ENCODE measurements at places on chromosomes 6 and 20.

DNA sequence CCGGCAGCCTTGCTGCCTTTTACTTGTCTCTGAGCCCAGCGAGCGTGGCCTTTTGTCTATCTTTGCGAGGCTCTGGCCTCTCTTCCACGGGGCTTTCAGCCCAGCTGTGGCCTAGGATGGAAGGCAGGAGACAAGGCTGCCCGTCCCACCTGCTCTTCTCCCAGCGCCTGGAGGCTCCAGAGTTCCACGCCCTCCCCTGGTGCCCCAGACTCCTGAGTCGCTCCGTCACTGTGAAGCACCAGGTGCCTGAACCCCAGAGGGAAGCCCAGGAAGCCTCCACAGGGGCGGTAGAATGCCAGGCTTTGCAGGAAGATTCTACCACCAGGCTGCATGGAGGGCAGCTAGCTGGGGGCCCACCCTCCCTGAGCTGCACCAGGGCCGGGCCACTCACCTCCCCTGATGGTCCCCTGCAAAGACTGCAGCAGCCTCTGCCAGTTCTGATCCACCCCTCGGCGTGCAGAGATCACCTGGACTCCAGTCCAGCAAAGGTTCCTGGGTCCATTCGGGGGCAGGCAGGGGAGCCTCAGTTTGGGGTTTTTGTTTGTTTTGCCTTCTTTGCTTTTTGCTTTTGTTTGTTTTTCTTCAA is 384.6 kb downstream of the CDH4 start:
- no peak for DNase-seq

DNA sequence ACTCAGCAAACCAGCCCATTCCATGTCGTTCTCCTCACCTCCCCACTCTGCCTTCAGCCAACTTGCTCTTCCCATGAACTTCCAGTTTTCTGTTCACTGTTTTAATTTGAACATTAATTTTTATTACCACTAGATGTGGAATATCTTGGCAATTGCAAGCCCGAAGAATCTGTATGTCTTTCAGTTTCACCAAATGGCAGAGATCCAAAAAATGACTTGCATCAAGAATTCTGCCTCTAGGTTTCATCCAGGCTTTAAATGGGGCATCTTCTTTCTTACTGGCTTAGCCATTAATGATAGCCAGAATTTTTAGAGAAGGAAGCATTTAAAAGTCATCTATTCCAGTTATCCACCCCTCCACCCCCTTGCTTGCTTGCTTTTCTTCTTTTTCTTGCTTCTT is 39.0 kb downstream of the CAP2 start:
- DNase-seq, result no peak

DNA sequence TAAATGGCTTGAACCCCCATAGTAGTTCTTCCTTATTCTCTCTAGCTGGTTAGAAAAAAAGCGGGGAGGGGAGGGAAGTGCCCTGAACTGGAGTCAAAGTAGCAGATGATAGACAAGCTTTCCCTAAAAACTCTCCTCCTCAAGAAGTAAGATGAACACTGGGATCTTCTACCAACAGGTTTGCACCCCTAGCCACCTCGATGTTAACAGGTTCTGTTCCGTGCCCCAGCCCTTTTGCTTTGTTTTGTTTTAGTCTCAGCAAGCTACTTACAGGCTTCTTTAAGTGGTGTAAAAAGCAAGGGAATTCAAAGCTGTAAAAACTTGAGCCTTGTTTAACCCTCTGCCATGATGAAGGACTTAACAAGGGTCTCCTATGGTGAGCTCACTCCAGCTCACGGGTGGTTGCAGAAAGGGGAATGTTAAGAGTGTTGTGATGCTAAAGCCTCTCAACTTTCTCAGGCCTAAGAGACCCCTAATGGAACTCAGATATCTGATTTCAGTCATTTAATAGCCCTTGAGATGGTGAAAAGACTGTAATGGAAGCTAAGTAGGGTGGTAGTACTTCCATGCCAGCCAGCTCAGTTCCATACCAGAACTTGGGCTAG is 106.0 kb downstream of the FOXO3 start:
- no peak for DNase-seq

GRCh38 chr20:10476319-10476724 is 41.2 kb downstream of the SLX4IP start:
- DNase-seq, result no peak

DNA sequence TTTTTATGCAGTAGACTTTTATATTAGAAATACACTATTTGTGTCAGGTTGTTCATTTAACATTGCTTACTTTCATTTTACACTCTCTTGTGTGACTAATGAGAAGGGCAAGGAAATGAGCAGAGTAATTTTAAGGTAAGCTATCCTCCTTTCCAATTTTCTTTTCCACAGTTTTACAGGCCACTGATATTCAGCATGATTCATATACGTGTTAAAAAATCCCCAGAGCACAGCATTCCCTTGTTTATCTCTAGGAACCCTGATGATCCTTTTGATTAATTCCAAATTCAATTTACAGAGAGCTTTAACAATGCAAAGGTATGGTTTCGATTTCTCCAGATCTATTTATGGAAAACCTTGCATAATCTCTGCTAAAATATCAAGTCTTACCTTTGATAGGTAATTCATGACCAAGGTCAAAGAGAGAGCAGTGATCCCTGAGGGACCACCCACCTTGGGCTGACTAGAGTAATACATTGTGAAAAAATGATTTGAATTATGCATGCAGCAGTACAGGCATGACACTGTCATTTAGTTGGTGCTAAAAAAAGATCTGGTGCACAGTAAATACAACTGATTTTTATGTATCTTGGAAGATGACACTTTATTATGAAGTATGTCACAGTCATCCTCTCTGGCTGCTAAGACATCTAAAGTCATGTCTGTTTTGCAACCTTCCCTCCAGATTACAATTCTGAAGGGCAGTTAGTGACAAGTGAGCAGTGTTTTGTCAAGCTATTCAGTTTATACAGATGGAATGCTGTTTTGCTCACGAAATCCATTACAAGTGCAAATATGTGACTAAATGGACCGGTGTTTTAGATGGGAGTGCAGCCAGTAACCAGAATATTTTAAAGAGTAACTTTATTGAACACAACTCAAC is 736.6 kb downstream of the EPHA7 start:
- no peak for DNase-seq

- DNase-seq, result no peak
Observed at GRCh38 chr6:15911753-15912504, 217.0 kb upstream of the MYLIP start.
